ENCODE measurements at places on chromosomes 4 and X.

DNA sequence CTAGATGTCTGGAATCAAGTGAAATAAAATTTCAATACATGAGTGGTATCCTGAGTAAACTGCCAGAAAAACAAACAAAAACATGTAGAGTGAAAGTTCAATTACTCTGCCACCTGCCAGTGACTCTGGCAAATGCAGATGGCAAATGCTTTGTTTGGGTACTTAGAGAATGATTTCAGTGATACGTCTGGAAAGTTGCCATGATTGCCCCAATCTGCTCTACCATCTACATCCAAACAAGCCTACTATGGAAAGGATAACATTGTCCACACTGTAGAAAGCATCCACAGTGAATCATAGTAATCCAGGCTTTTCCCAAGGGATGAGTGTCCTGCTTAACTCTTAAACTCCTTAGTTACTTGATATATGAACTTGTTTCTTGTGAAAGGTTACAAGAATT lies 3.4 kb downstream of the SPATA4 start:
- no peak for DNase-seq

GRCh38 chr4:101252721-101253120 lies 94.6 kb downstream of the PPP3CA start:
- DNase-seq, result no peak

GRCh38 chrX:127112726-127113125 lies 293.2 kb downstream of the PRR32 start:
- DNase-seq, result no peak

GRCh38 chr4:133102043-133102442 lies 47.1 kb upstream of the PCDH10 start:
- DNase-seq, result no peak

DNA sequence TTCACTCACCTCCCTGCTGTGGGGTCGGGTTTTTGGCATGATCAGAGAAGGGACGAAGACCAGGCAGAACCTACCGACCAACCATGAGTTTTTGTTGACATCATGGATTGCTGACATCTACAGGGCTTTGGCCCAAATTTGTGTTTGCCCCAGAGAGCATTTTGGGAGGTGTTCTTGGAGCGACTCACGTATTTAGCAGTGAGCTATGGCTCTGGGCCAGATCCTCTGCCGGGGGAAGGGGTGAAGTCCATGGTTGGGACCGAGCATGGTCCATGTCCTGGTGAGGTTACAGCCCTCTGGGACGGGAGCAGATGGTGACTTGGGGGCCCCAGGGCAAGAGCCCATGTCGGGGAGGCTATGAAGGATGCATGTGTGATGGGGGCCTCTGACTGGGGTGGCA lies 17.4 kb downstream of the SORCS2 start:
- DNase-seq, result no peak

DNA sequence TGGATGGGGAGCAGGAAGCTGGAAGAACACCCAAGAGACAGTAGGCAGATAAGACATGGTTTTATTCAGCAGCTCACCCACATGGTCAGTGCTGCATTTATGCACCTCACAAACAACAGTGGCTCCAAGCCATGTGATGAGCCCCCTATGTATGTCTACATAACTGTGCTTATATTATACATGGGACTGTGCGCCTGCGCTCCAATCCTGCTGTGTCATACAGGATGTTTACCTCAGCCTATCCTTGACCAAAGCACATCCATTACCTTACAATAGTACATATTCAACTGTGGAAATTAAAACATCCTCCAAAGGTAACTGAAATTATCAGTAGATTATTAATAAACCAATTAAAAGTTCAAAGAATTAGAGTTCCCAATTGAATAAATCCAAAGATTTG lies 44.1 kb upstream of the SGMS2 start:
- DNase-seq, result no peak

GRCh38 chr4:123856689-123857545 lies 460.3 kb downstream of the SPRY1 start:
- no peak for DNase-seq

GRCh38 chr4:165355900-165356300 lies 22.9 kb upstream of the CPE start:
- no peak for DNase-seq

- no peak for DNase-seq
Measured at GRCh38 chrX:13081395-13082205, 37.2 kb upstream of the FAM9C start.

- no peak for DNase-seq
Measured at GRCh38 chr4:79170077-79170476, 155.8 kb downstream of the NAA11 start.

- DNase-seq, result no peak
Measured at GRCh38 chr4:22573198-22573597, 57.3 kb upstream of the ADGRA3 start.

DNA sequence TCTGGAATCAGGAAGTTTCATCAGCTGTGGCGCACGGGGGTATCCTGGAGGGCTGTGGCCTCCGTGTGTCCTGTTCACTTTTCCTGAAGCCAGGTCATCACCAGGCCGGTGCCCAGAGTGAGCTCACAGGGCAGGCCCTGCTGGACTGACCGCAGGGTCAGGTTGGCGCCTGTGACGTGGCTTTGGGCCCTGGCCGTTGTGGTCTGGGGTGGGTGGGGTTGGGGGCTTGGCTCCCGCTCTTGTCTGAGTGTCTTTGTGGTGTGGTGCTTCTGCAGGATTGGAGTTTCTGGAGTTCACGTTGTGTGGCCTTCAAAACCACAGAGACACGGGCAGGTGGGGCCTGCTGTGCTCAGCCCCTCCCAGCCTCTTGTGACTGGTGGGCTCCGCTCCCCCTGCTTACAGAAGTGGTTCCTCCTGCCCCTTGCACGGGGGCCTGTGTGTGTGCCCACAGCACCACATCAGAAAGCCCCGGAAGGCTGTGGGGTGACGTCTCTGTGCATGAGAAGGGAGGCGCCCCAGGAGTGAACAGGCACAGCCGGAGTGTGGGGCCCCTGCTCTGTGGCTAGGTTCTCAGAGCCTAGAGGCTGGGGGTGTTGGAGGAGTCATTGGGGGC lies 9.5 kb downstream of the RGS12 start:
- DNase-seq, result peak; percentile 59

DNA sequence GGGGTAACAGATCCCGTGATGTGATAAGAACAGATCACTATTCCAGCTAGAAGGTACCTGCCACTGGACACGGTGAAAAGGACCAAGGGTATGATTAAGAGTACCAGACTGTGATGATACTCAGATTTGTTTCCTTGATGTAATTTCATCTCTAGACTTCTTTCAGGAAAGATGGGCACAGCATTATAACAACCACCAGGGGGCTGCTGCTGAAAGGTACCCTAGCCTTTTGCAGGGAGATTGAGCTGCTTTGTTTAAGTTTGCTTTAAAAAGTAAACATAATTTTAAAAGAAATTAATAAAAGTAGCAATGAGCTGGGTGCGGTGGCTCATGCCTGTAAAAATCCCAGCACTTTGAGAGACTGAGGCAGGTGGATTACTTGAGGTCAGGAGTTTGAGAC lies 145.4 kb downstream of the EMCN start:
- no peak for DNase-seq

- DNase-seq, result no peak
Measured at GRCh38 chrX:39613482-39613995, 484.2 kb downstream of the BCOR start.

DNA sequence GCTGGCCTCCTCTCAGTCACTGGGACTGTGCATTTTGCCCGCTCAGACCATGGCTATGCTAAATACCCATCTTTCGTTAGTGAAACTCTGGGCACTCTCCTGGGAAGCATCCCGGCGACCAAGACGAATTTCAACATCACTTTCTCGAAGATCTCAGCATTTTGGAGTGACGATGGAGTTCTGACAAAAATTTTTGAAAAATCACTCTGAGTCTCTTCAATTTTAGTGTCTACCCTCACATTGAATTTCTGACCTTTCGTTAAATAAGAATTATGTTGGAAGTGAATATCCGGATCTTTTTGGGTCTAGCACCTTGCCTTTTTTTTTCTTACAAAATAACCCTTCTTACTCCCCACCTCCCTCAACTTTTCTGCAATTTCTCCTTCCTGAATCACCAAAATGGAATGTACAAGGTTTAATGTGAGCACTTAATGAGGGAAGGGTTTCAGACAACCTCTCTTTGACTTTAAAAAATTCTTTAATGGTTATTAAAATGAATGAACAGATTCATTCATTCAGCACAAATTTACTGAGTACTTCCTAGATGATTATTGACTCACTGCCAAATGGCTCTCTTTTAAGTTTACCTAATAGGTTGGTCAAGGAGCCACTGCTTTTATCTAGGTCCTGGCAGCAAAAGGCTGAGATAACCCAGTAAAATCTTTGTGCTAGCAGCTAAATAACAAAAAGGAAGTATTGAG lies 746 bp upstream of the AADAT start:
- DNase-seq, result no peak

DNA sequence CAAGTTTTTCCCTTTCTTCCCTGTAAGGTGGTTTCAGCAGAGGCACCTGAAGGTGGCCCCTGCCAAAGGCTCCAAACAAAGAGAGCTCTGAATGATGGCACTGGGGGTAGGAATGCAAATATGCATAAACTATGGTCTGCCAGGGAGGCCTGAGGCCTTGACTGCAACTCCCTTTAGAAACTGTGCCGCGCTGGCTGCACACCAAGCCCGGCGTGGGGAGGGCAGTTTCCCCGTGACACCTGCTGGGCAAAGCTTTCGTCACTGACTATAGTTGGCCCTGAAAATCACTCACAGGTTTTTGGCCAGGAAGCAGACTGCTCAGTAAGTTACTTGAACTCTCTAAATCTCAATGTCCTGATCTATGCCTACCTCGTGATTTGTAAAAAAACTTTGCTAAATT lies 97.8 kb upstream of the ATOH1 start:
- no peak for DNase-seq

- no peak for DNase-seq
Measured at GRCh38 chr4:84583876-84584380, 1.0 kb downstream of the CDS1 start.

GRCh38 chr4:142845293-142846107 lies 601 bp downstream of the INPP4B start:
- no peak for DNase-seq

- DNase-seq, result peak; percentile 9
Measured at GRCh38 chrX:69387567-69388487, 116.3 kb upstream of the NALF2 start.

- DNase-seq, result no peak
Measured at GRCh38 chr4:26139310-26139924, 181.4 kb upstream of the RBPJ start.

DNA sequence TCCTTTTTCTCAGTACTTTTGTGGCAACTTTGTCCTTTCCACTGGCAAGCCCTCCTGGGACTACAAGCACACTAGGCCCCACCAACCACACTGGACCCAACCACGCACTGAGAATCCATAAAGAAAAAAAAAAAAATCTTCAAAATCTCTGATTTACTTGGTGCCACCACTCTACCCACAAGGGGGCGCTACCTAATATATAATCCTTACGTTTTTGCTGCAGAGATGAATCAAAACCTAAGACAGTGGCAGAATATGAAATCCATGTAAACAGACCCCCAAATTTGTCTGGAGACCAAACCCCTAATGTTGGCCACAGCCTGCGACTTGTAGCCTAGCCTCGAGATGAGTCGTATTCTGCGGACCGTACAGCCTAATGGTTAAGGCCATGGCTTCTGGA lies 63.5 kb upstream of the ARHGAP36 start:
- DNase-seq, result no peak

GRCh38 chr4:174217273-174218126 lies 66.0 kb downstream of the FBXO8 start:
- no peak for DNase-seq

- DNase-seq, result no peak
Measured at GRCh38 chrX:49838374-49838773, 9.3 kb downstream of the PAGE4 start.

- DNase-seq, result no peak
Measured at GRCh38 chr4:7342223-7343080, 92.3 kb downstream of the PSAPL1 start.

GRCh38 chr4:2842687-2843262 lies 869 bp upstream of the ADD1 start:
- DNase-seq, result no peak

GRCh38 chrX:47174376-47174775 lies 19.3 kb upstream of the UBA1 start:
- DNase-seq, result no peak

DNA sequence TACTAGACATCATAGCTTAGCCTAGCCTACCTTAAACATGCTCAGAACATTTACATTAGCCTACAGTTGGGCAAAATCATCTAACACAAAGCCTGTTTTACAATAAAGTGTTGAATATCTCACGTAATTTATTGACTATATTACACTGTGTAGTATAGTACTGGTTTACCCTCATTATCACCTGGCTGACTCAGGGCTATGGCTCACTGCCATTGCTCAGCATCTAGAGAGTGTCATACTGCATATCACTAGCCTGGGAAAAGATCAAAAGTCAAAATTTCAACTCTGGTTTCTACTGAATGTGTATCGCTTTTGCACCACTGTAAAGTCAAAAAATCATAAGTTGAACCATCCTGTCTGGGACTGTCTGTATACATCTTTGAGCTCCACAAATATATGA lies 78.6 kb downstream of the CEP44 start:
- no peak for DNase-seq

DNA sequence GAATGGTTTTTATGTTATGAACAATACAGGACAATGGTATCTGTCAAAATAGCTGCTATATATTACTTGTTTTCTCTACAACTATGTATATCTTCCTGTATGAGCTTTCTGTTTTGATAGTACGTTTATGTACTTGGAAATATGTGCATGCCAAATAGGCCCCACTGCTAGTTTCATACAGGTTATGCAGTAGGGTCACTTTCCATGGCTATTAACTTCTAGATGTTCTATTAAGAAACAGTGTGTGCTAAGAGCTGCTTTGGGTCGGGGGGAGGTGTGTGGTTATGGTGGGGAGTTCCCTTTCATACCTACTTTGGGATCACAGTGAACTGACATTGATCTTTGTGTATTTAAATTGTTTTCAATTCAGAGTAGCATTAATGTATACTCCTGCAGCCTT lies 30.9 kb downstream of the RBPJ start:
- DNase-seq, result no peak
